Panc1 (cell line): ENCODE measurements at places on chromosomes 12 and 14. TPM values are rescaled to one million over a fixed set of nuclear protein-coding genes. Genes with fewer than 3 reads are reported as not detected.

DNA sequence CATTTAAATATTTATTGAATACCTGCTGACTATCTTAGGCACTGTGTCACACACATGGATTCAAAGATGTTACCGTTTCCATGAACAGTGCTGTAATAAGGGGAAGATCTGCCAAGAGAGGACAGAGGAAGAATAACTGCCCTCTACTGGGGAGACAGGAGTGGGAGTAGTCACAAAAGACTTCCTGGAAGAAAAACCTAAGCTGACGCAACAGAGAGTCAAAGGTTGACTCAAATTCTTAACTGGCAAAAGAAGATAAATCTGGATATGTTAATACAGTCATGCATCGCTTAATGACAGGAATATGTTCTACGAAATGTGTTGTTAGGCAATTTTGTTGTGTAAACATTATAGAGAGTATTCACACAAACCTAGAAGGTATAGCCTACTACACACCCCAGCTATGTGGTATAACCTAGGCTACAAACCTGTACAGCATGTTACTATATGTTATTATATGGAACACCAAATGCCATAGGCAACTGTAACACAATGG is 51.5 kb downstream of the DCAF5 start:
- no peak for DNase-seq

DNA sequence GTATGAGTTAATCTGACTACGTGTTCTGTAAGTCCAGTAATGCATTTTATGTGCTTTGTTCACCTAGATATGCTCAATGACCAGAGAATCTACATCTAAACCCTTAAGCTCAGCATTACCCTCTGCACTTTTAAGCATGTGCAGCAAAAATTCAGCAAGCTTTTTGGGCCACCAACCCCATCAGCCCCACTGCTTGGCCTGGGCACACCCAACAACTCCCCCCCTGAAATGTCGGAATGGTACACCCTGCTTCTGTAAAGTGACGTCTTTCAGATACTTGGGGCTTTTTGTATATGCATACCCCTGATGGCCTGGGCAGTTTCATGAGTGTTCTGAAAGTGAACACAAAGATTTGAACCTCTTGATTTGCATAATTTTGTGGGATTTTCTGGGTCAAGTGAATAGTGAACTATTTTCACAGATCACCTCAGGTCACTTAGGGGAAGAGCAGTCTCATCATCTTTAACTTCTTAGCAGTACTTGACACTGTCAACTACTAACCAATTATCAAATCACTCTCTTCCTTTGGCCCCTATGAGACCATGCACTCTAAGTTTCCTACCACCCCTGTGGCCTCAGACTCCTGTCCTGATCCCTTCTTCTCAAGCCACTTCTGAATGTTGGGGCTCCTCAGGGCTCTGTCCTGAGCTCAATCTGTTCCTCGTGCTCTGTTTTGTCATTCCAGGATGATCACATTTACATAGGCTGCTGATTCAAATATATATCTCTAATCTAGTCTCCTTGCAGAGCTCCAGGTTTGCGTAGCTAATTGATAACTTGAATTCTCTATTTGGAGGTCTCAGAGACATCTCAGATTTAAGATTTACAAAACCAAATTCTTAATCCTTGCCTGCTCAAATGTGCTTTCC is 36.3 kb upstream of the PPM1A start:
- DNase-seq: no peak

Gene LMNTD1
- total RNA-seq: 0.13 TPM

Gene LMO3
- total RNA-seq: 0.51 TPM

Gene LGMN
- total RNA-seq: 37.2 TPM

Gene SMCO2
- total RNA-seq: 0.36 TPM

DNA sequence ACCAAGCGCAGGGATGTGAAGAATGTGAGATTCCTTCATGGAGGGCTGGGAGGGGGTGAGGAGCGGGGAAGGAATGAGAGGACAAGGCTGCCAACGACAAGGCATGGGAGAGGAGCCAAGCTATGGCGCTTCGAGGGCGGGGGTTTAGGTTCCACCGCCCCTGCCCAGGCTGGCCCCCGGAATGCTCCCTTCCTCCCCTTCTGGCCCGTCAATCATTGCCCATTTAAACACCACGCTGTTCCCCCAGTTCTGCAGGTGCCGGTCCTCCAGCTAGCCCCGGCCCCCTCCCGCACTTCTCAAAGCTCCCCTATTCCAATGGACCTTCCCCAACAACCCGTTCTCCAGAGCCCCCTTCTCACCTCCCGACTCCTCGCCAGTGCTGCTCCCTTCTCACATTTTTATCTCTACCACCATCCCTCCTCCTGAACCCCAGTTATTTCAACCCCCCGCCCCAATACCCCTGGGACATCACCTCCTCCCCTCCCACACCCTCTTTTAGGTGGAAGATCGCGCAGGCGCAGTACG is 428 bp downstream of the RNF41 start:
- no peak for DNase-seq

DNA sequence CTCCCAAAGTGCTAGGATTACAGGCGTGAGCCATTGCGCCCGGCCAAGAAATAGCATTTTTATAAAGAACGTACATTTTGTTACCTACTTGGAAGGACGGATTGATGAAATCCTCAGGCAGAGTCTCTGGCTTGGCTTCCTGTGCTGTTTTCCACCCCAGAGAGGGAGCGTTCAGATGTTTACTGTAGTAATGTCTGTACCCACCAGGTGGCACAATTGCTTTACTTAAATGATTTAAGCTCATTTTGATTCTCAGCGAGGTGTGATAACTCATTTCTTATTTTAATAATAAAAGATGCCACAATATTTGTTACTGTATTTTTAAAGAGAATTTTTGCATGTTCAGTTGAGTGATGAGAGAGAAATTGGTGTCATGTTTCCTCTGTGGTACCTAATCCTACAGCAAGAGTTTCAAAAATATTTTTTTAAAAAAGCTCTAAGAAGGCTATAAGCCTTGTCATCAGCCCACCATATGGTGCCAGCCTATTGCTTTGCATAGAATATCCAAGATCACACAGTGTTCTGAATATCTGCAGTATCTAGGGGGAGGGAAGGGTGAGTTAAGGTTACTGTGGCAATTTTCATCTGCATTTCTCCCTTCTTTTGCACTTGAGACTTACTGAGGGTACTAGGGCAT is 82.6 kb upstream of the TRAF3 start:
- DNase-seq: peak; percentile 39

DNA sequence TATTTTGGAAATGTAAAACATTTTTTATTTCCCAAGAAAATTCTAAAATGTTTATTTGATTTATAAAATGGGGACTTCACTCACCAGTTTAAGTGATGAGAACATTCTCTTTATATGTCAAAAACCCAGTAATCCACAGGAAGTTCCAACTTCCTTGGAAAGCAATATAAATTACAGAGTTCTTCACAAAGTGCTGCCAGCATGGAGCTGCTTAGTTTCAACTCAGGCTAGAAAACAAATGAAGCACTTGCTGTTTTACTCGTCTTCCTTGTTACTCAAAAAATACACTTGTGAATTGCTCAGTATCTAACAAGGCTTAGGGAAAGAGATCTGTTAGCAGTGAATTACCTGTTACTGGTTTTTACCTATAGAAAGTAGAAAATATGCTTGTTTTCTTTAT is 942.7 kb upstream of the MDGA2 start:
- no peak for DNase-seq

Gene SLC5A8
- total RNA-seq: not detected

Gene GYS2
- total RNA-seq: not detected

DNA sequence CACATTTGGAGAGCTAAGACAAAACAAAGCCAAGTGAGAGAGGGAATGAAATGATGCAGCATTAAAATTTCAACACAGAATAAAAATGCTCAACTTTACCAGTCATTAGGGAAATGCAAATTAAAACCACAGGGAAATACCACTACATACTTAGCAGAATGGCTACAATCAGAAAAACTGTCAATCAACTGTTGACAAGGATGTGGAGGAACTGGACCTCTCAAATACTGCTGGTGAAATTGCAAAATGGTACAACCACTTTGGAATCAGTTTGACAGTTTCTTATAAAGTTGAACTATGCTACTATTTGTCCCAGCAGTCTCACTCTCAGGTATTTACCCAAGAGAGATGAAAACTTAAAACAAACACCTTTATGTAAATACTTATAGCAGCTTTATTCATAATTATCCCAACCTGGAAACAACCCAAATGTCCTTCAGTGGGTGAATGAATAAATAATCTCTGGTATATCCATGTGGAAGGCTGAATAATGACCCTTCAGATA is 43.8 kb upstream of the KTN1 start:
- no peak for DNase-seq

Gene OR6C2
- total RNA-seq: not detected

Gene KLRC3
- 0.74 TPM for total RNA-seq

Gene ATP5MC2
- 290 TPM for total RNA-seq

DNA sequence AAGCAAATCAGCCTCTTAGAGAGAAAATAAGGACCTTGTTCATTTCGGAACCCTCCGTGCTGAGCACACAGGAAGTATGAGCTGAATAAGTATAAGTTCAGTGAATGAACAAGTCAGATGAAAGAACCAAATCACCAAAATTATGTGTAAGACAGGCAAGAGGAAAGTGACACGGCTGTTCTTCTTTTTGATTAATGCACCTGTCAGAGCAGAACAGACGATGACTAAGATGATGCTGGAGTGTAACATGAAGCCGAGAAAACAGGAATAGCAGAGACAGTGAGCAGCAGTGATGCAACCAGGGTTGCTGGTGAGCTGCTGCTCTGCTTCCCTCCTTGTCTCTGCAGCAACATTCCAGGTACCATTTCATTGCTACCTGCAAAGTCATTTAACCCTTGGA is 861.1 kb downstream of the GALC start:
- DNase-seq: no peak

Gene GPR135
- total RNA-seq: 3.1 TPM

DNA sequence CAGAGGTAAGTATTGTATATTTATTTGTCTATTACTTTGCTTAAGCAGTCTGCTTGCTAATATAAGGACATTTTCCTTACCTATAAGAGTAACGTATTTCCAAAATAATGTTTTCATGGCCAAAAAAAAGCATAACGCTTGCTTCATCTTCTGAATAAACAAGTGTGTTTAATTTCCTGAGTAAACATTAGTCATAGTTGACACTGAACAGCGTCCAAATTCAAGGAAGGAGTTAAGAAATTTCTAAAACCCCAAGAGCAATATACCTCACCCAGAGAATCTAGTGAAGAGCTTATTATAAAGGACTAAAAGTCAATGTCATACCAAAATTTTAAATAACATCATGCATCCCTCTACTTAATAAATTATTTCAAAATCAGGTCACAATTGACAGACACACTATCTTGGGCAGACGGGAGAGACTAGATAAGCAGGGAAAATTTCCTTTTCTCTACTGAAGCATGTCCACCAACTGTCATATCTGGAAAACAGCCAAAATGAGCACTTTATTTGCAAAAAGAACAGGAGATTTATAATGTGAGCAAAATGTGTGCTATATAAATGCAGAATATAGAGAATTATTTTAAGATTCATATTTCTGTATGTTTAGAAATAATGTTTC is 25.1 kb downstream of the ANKS1B start:
- peak; percentile 30 for DNase-seq

GRCh38 chr12:30598889-30599288 is 96.8 kb downstream of the IPO8 start:
- no peak for DNase-seq

GRCh38 chr12:55713721-55714120 is 2.1 kb upstream of the BLOC1S1 start:
- no peak for DNase-seq

GRCh38 chr14:89227496-89227836 is 189.6 kb downstream of the FOXN3 start:
- no peak for DNase-seq

GRCh38 chr12:52024845-52025230 is 18.1 kb downstream of the TAMALIN start:
- DNase-seq: no peak

GRCh38 chr12:84904051-84904450 is 8.5 kb downstream of the SLC6A15 start:
- no peak for DNase-seq

DNA sequence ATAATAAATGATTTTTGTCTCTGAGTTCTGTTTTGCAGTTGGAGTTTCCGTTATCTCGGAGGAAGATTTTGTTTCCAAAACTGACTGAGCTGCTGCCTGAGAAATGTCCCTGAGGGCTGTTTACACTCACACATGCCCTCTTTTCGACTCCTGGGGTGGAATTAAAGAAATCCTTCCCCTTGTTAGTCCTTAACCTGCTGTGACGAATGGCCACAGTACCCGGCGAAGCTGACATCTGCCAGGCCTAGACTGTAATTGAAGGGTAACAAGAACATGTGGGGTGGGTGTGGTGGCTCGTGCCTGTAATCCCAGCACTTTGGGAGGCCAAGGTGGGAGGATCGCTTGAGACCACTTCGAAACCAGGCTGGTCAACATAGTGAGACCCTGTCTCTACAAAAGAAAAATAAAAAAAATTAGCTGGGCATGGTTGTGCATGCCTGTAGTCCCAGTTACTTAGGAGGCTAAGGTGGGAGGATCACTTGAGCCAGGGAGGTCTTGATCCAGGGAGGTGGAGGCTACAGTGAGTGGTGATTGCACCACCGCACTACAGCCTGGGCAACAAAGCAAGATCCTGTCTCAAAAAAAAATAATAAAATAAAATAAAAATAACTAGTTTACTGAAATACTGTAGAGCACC is 8.4 kb downstream of the OASL start:
- DNase-seq: no peak

- DNase-seq: no peak
Measured at GRCh38 chr12:66258011-66258410, 44.3 kb upstream of the HELB start.

DNA sequence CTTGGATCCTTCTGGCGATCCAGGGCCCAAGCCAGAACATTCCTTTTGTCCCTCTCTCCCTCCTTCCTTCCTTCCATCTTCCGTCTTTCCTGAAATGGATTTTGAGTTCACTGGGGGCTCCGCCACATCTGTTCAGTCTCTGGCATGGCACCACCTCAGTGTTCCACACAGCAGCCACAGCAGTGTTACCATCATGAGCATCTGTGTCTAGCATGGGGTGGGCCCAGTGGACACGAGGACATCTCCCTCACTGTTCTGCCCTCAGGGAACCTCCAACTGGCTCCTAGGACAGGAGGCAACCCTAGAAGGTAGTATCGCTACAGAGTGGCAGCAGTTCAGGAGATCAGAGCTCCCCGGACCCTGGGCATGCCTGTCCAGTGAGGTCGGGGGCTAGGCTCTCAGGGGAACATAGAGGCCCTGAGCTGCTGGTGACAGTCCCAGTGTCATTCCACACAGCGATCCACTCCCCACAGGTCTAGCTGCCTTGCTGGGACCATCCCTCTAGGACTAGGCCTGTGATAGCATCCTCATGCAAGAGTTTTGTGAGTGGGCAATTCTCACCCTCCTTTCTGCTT is 59.0 kb downstream of the GALNT16 start:
- no peak for DNase-seq

- no peak for DNase-seq
Measured at GRCh38 chr12:67147447-67147846, 121.7 kb upstream of the CAND1 start.
